HEK293T (cell line): ENCODE measurements at places on chromosomes 4 and X.

DNA sequence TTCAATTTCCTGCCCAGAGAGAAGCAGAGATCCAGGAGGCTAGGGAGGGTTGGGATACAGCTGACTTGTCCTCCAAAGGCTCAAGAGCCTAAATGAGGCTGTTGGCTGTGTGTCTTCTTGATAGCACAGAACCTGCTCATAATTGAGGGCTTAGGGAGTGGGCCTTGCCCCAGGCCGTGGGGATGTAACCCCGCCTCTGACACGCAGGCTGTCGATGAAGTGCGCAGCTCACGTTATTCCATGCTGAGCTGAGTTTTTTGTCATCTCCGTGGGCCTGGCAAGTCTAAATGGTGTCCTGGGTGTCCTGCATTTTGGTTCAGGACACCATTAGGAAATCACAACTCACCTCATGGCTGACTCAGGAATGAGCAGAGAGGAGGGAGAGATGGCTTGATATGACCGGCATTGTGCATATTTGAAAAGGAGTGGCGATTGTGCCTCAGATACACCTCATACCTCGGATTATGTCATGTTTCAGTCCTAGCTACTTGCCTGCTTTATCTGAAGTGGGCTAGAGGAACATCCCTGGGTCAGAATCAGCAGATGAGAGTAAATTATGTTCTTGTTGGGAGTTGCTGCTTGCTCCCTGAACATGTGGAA, 43.7 kb downstream of the FHDC1 start:
- no peak for DNase-seq

DNA sequence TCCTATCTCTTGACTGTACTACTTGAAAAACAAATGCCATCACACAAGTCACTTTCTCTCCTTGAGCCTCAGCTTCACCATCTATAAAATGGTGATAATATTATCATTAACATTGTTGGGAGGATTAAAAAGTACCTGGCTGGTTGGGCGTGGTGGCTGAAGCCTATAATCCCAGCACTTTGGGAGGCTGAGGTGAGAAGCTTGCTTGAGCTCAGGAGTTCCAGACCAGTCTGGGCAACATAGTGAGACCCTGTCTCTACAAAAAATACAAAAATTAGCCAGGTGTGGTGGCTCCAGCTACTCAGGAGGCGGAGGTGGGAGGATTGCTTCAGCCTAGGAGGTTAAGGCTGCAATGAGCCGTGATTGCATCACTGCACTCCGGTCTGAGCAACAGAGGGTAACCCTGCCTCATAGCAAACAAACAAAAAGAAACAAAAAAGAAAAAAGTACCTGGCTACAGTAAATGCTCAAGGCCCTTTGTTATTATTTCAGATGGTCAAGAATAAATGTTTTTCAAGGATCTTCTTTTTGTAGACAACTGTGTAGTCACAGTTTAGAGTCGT, 120.3 kb downstream of the CHRNA9 start:
- no peak for DNase-seq

GRCh38 chrX:148135738-148136137, 154.6 kb downstream of the FMR1NB start:
- no peak for DNase-seq

DNA sequence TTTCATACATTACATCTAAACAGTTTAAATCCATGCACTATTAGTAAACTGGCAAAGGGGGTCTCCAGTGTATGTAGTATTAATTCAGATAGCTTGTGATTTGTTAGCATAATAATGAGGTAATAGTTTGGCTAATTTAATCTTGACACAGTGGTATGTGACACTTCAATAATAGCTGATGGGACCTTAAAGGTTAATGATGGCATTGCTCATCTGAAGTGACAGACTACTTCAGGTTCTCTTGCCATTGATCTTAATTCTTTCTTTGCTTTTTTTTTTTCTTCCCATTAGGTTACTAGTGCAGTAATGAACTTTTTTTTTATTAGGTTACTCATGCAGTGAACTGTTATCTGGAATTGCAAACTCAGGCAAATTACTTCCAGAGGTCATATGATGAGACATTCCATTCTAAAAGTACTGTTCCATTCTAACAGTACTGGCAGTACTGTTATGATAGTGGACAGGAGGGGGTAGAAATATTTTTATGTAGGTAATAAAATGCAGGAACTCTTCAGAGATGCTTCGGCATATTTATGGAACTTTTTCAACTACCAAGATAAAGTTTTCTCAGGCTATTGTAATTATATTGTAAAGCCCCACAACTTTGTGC, 911.3 kb upstream of the LCORL start:
- no peak for DNase-seq

DNA sequence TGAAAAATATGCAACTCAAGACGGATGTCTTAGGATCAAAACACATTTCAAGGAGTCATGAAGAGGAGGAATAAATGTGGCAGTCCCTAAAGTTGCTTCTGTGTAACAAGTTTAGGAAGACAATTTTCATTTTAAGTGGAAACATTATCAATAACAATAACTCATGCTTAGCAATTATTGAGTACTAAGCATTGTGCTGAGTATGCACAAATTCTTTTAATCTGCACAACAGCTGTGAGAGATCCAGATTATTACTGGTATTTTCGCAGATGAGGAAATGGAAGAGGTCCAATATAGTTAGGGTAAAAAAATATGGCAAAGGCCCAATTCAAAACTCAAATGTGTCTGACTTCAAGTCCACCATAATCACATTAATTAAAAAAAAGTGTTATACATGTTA, 2.9 kb upstream of the TEX13B start:
- DNase-seq, result no peak

DNA sequence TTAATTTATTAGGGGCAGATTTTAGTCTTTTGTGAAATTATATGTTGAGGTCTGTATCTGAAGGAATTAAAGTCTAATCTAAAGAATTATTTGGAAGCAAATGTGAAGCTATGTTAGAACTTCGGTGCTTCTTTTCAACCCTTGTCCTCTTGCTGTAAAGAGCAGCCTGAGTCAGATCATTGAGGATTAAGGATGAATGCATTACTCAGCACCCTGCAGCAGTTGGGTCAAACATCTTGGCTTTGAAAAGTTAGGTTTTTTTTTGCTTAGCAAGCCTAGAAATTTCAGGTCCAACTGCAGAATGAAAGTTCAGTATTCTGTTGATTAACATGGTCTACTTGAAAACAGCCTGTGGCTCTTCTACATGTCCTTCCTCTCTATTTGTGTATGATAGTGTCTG, 57.6 kb downstream of the SLC4A4 start:
- DNase-seq, result no peak

GRCh38 chr4:187366530-187366929, 629.0 kb upstream of the ZFP42 start:
- DNase-seq, result no peak

DNA sequence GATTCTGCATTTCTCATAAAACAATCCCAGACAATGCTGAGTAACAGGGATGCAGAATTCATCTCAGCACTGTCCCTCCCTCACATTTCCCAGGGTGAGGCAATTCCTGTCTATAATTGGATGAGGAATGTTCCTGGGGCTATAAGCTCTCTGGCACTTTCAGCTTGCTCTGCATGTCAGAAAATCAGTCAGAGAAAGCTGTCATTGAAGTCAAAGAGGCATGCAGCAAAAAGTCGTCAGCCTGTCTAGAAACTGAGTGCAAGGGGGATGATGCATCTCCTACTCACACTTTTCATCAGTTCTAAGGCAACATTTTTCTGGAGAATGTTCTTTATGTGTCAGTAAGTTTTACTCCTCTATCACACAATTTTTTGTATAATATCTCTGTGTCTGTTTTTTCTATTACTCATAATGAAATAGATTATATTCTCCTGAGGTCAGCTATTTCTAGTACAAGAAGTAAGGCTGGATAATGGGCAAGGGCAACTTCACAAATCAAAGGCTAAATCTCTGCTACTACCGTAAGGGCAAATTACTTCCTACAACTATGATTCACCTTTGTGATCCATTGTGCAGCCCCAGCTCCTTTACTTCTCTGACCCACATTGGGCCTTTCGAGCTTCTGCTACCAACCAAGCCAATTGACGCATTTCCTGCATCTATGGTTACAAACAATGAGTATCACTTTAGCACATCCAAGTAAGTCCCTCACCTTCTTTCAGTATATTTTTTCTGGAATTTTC, 56.0 kb downstream of the TASL start:
- no peak for DNase-seq
